ENCODE measurements at places on chromosomes 16 and 17. TPM values are rescaled to one million over a fixed set of nuclear protein-coding genes. Genes with fewer than 3 reads are reported as not detected.

C17orf107 gene
- 4.4 TPM for total RNA-seq

ADAM11 gene
- total RNA-seq = under 0.01 TPM

ZNF830 gene
- total RNA-seq = 15.7 TPM

CCL7 gene
- total RNA-seq = not detected

Measured in nasal cavity respiratory epithelium epithelial cell of viscerocranial mucosa (primary cell).